ENCODE measurements at places on chromosomes 2 and 18.

DNA sequence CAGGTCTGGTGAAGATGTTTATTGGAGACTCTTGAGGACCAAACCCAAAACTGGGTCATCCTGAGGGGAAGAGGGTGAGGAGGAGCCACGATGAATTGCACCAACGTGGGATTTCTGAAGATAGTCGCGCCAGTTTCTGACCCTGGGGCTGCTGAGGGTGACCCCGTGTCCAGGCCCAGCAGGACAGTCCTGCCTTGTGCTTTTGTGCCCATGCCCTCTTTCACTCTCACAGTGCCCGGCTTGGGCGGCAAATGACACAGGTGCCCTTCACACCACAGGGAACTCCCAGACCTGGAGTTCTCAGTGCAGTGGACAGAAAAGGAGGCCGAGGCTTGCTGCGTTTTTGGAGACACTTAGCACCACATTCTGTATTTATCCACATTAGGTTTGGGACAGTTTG lies 15.5 kb upstream of the KIF1A start:
- DNase-seq: no peak

GRCh38 chr2:171267855-171268629 lies 107.3 kb upstream of the TLK1 start:
- DNase-seq: no peak

- DNase-seq: no peak
These were observed 101.1 kb downstream of the HS1BP3 start for GRCh38 chr2:20549691-20550348.

DNA sequence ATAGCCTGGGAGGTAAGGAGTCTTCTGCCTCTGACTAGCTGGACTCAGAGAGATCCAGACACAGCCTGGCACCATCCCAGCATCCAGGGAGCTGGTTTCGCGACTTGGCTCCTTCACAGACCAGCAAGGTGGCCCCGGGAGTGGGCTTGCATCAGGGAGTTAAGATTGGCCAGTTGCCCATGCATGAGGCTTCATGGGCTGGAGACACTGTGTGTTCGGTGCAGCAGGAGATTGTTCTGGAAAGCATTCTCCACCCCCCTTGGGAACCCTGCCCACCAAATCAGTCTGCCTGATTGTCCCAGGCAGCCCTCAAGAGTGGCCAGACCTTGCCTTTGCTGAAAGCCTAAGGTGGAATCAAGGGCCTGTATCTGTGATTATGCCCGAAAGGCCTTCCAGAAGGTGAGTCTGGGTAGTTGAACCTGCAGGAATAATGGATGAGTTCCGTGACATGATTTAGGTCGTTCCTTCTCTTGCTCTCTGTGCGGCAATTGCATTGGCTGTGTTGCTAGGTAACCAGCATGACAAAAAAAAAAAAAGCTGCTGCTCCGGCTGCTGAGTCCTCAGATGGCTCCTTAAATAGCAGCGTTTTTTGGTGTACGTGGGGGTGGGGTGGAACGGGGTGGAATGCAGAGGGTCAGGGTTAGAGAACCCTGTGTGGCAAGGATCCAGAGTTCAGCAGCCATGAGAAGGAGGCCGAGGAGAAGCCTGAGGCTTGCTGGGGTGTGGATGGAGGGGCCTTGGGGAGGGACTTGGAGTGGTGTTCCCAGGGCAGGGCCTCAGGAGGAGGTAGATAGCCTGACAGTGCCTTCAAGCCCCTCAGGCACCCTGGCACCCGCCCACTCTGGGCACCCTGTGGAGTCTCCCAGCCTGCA lies 93.0 kb upstream of the MCFD2 start:
- DNase-seq: peak; percentile 80

GRCh38 chr2:234500394-234501006 lies 3.6 kb upstream of the ARL4C start:
- DNase-seq: peak; percentile 69
